ENCODE measurements at places on chromosomes 2 and 18. TPM values are rescaled to one million over a fixed set of nuclear protein-coding genes. Genes with fewer than 3 reads are reported as not detected.
A peak's percentile ranks its signal among the peaks of the same experiment; 100 is the strongest.

- H3K27me3 ChIP-seq: no peaks in the 10 kb centered on the region
- no peak overlapping the region for H3K27ac ChIP-seq
- no peak for DNase-seq
- no peak overlapping the region for H3K4me3 ChIP-seq
Measured at GRCh38 chr18:69840445-69840844, 107.2 kb downstream of the CD226 start.

Gene TFPI
- 62.2 TPM for total RNA-seq

DNA sequence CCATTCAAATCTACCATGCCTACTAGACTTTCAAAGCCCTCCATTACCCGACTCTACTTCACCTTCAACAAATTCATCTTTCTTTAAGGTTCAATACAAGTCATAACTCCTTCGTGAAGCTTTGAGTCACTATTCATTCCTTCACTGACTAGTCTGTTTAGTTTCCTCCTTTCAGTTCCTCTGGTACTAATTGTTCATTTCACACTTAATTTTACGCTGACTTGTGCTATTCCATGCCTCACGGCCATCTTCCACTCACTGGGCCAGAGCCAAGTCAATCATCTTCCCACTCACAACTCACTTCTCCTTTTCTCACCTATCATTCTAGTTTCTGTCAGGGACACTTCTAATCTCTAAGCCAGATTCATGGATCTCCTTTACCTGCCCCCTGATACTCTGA is 136.2 kb downstream of the MTX2 start:
- no peak overlapping the region for H3K4me3 ChIP-seq
- DNase-seq: no peak
- no peaks in the 10 kb centered on the region for H3K4me1 ChIP-seq
- no peaks in the 10 kb centered on the region for H3K36me3 ChIP-seq
- no peaks in the 10 kb centered on the region for H3K27me3 ChIP-seq

DNA sequence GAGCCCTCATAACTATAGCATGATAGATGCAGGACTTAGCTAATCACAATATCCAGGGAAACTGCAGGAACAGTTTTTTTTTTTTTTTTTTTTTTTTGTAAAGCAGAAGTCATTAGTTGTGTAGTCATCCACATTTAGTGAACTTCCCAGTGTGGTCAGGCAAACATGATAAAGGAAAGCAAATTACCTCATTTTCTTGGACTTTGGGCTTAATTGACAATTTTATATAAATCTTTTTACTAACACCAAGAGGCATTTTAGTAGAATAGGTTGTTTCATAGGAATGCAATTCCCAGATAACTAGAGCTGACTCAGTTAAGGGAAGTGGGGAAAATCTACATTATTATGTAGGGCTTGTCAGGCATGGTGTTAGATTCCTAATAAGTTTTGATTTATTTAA is 142.7 kb upstream of the GCFC2 start:
- no peaks in the 10 kb centered on the region for H3K36me3 ChIP-seq
- H3K4me1 ChIP-seq: no peaks in the 10 kb centered on the region

DNA sequence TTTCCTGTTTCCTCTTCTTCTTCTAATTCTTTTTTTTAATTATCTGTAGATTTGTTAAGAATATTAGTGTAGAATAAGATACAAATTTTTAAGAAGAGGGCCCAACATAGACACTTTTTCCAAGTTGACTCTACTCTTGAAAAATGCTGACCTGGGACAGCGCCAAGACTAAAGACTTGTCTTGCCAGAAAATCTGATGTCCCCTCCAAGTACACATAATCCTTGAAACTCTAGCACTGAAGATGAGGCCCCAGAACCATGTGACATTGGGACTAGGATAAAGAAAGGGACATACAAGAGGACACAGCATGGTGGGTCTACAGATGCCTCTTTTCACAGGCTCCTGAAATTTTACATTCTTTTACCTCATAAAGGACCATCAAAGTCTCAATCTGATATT is 271.6 kb upstream of the SESTD1 start:
- no peak for DNase-seq
- H3K4me1 ChIP-seq: no peaks in the 10 kb centered on the region
- H3K36me3 ChIP-seq: no peaks in the 10 kb centered on the region
- no peak overlapping the region for H3K4me3 ChIP-seq

Gene MC4R
- 0.45 TPM for total RNA-seq

GRCh38 chr18:63831080-63831788 is 56.0 kb downstream of the SERPINB7 start:
- no peak overlapping the region for H3K27ac ChIP-seq
- no peaks in the 10 kb centered on the region for H3K4me1 ChIP-seq
- DNase-seq: no peak
- H3K4me3 ChIP-seq: no peak overlapping the region

DNA sequence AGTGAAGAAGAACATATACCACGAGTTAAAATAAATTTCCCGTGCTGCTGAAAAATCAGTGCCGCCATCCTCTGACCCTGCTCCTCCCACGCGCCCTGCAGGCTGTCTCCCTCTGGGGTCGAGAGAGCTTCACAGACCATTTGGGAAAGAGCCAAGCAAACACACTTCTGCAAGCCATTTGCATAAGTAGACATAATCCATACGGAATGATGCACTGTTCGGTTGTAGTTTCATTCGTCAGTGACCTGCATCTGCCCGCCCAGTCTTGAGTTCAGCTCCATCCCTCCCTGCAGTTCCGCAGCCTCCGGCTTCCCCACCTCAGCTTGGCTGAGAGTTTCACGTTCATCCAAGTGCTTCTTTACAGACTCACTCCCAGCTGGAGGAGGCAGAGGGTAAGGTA is 69.6 kb downstream of the TRAPPC12 start:
- H3K27me3 ChIP-seq: no peaks in the 10 kb centered on the region
- DNase-seq: no peak
- no peak overlapping the region for H3K4me3 ChIP-seq
- H3K36me3 ChIP-seq: peaks cover 59% of the 10 kb centered on the region

Gene ACOXL
- not detected for total RNA-seq

DNA sequence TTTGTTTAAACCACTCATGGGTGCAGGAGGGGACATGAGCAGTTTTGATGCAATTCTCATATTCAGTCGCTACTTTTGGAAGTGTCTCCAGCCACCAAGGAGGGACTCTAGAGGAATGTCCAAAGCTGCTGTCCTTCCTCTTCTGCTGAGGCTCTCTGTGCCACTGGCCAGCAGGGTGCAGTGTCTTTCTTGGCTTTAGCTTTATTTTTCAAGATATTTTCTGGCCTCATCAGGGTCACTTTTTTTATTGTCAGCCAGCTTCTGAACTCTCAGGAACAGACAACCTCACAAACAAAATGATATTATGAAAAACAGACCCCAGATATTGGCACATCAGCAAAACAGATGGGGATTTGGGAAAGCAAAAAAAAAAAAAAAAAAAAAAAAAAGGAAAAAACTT is 289.3 kb upstream of the ZSWIM2 start:
- DNase-seq: no peak
- H3K27ac ChIP-seq: no peak overlapping the region
- no peak overlapping the region for H3K4me3 ChIP-seq
- H3K4me1 ChIP-seq: no peaks in the 10 kb centered on the region

DNA sequence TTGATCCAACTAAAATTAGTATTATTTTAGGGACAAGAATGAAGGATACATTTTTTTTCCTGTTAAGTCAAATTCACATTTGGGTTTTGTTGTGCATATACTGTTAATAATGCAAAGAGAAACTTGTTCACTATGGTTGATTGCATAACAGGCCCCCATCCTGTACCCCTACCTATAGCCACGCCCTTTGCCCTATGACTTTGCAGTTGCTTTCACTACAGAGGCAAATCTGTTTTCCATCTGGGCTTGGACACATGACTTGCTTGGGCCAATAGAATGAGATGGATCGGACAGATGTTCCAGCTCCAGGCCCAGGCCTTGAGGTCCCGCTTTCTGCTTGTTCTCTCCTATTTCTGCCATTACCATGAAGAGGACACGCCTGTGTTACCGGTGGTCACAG is 278.5 kb upstream of the HNRNPA3 start:
- no peaks in the 10 kb centered on the region for H3K36me3 ChIP-seq
- no peak overlapping the region for H3K27ac ChIP-seq
- no peak overlapping the region for H3K4me3 ChIP-seq
- no peaks in the 10 kb centered on the region for H3K4me1 ChIP-seq
- DNase-seq: no peak

DNA sequence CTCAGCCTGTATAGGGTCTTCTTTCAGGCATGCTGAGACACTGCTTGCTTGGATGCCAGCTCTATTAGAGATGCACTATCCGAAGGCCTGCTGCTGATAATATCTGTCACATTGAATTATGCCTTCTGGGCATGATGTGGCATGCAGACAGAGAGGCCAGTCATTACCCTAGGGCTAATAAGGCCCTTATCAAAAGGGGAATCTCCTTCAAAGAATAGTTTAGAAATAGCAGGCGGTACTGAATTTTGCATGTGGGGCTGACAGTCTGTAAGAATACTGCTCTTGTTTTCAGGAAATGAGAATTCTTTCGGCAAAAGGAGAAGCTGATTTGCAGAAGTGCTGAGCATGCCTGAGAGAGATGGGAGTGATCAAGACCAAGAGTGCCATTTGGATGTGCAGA is 13.1 kb upstream of the LHCGR start:
- H3K4me1 ChIP-seq: no peaks in the 10 kb centered on the region
- DNase-seq: no peak

Gene MDH1
- total RNA-seq: 186 TPM

DNA sequence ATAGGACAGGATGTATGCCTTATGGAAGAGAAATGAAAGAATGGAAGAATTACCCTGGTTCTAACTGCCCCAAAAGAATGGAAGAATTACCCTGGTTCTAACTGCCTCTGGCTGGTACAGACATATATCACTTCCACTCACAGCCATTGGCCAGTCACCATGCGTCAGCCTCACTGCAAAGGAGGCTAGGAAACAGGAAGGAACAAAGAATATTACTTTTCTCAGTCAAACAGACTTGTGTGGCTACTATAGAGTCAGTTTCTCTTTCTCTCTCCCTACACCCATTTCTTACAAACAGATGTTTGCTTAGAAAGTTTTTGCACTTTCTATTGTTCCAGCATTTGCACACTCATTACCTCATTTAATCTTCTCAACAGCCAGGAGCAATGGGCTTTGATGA is 1111.1 kb upstream of the KLHL29 start:
- no peak overlapping the region for H3K4me3 ChIP-seq
- no peak for DNase-seq
- H3K27ac ChIP-seq: no peak overlapping the region
- no peaks in the 10 kb centered on the region for H3K36me3 ChIP-seq
- H3K27me3 ChIP-seq: no peaks in the 10 kb centered on the region

Gene ANKRD23
- total RNA-seq: 4.6 TPM

Gene FNDC4
- 10.9 TPM for total RNA-seq

DNA sequence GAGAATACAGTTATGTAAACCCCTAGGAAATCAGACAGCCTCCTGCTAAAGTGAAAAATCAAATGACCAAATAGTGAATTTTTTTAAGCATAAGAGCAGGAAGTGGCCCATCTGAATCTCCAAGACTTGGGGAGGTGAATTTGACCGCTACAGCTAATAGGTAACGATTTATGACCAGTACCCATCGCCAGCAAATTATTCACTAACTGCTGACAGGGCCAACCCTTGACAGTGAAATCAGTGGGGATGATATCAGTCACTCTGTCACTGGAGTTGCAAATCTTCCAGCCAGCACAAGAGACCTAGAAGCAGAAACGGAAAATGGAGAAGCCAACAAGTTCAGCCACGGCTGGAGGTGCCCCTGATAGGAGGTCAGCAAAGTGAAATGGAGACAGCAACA is 164.3 kb upstream of the PIK3C3 start:
- H3K27me3 ChIP-seq: no peaks in the 10 kb centered on the region
- no peak overlapping the region for H3K4me3 ChIP-seq
- no peak for DNase-seq
- no peaks in the 10 kb centered on the region for H3K4me1 ChIP-seq
- H3K27ac ChIP-seq: no peak overlapping the region

DNA sequence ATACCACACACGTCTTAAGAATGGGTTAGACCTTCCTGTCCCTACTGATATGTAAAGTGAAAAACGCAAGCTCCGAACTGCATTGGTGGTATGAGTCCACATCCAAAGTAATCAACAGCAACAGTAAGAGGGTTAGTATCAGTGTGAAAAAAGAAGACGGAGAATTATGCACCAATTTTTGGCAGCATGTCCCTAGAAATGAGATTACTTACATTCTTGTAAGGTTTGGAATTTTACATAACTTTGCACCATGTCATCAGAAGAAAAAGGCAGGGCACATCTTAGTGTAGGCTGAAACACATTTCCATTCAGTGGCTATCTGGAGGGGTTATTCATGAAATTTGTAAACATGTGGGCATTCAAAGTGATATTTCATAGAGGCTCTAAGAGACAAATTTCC is 88.2 kb downstream of the LONRF2 start:
- DNase-seq: no peak
- H3K4me1 ChIP-seq: no peaks in the 10 kb centered on the region
- H3K27ac ChIP-seq: no peak overlapping the region
- no peaks in the 10 kb centered on the region for H3K36me3 ChIP-seq

Gene ADD2
- total RNA-seq: 2.5 TPM

- no peak for DNase-seq
- H3K27ac ChIP-seq: no peak overlapping the region
- no peak overlapping the region for H3K4me3 ChIP-seq
- no peaks in the 10 kb centered on the region for H3K4me1 ChIP-seq
- H3K36me3 ChIP-seq: no peaks in the 10 kb centered on the region
Measured at GRCh38 chr18:23592911-23593310, 6.6 kb upstream of the NPC1 start.

- peak overlapping the region; percentile 65 for H3K4me3 ChIP-seq
- peak overlapping the region; percentile 91 for H3K27ac ChIP-seq
- no peaks in the 10 kb centered on the region for H3K27me3 ChIP-seq
- H3K36me3 ChIP-seq: no peaks in the 10 kb centered on the region
- peaks cover 23% of the 10 kb centered on the region for H3K4me1 ChIP-seq
Measured at GRCh38 chr2:58045580-58046334, 849 bp upstream of the VRK2 start.

DNA sequence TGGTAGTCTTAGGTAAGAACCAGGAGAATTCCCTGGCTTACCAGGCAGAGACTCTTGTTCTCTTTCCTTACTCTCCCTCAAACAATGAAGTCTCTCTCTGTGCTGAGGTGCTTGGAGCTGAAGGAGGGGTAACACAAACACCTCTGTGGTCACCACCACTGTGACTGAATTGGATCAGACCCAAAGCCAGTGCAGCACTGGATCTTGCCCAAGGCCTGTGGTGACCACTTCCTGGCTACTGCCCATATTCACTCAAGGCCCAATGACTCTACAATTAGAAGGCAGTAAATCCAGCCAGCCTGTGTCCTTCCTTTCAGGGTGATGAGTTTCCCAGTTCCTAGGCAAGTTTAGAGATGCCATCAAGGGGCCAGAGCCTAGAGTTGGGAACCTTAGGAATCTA is 706.8 kb downstream of the SLC4A3 start:
- no peak overlapping the region for H3K27ac ChIP-seq
- H3K4me3 ChIP-seq: no peak overlapping the region
- no peaks in the 10 kb centered on the region for H3K27me3 ChIP-seq
- H3K36me3 ChIP-seq: no peaks in the 10 kb centered on the region
- no peaks in the 10 kb centered on the region for H3K4me1 ChIP-seq

- H3K27me3 ChIP-seq: no peaks in the 10 kb centered on the region
- H3K4me1 ChIP-seq: peaks cover 59% of the 10 kb centered on the region
- H3K27ac ChIP-seq: peak overlapping the region; percentile 90
- peak overlapping the region; percentile 52 for H3K4me3 ChIP-seq
- H3K36me3 ChIP-seq: no peaks in the 10 kb centered on the region
- DNase-seq: no peak
Measured at GRCh38 chr2:120866483-120867140, 130.9 kb downstream of the GLI2 start.

Gene SALL3
- not detected for total RNA-seq
